GM12878 (cell line): ENCODE measurements at places on chromosomes 12 and 14.

- no peak for DNase-seq
Measured at GRCh38 chr12:116726694-116727093, 11.2 kb downstream of the SPRING1 start.

GRCh38 chr12:48423171-48423570 is 49.2 kb upstream of the ANP32D start:
- no peak for DNase-seq

GRCh38 chr14:90427848-90428426 is 31.1 kb downstream of the CALM1 start:
- no peak for DNase-seq

GRCh38 chr14:24348186-24348585 is 8.4 kb upstream of the RIPK3 start:
- no peak for DNase-seq

DNA sequence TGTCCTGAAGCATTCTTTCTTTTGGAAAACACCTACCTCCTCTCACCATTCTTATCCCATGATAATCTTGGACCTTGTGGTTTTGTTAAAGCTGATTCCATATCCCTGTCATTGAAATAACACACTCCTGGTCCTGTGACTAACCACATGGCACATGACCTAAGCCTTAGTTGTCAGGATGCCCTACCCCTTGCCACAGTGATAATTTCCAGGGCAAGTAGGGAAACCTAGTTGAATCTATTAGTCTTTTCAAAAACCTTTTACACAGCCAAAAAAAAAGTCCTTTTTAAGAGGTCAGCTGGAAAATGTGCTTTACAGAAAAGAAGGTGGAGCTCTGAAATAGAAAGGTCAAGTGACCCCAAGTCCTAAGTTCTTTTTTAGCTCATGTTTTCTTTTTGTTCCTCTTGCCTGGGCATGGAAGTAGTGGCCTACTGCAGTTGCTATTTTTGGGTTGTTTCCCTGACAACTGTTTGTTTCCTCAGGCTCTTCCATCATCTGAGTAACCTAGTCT is 608.4 kb downstream of the LRFN5 start:
- no peak for DNase-seq

DNA sequence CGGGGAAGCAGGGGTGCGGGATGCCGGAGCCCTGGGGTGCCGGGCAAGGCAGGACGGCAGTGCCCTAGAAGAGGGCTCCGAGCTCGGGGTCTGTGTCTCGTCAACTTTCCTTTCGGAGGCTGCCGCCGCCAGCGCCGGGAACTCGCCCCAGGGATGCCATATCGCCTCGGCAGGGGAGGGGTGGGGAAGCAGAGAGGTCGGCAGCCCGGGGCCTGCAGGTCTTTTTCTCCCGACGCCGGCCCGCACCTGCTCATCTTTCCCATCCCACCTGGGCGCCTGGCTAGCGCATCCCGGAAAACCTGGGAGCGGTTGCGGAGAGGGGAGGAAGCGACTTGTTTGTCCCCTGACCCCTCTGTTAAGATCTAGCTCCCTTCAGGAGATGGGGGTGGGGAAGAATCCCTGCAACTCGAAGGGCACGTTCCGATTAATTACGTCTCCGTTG is 547 bp downstream of the CNTN1 start:
- DNase-seq: no peak

DNA sequence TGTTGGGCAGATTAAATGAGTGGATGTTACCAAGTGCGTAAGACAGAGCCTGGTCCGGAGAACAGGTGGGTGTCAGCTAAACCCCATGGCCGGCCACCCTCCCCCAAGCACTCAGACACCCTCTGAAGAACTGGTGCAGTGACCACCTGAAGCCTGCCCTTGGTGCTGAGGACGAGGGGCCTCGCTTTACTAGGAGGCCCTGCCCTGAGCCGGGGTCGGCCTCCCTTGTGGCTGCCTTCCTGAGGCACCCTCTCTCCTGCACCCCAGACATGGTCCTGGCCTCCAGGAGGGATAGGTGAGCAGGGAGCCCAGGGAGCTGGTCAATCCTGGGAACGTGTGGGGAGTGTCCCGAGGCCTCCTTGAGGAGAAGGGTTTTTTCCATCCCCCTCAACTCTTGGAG is 4.9 kb upstream of the KIF26A start:
- no peak for DNase-seq

DNA sequence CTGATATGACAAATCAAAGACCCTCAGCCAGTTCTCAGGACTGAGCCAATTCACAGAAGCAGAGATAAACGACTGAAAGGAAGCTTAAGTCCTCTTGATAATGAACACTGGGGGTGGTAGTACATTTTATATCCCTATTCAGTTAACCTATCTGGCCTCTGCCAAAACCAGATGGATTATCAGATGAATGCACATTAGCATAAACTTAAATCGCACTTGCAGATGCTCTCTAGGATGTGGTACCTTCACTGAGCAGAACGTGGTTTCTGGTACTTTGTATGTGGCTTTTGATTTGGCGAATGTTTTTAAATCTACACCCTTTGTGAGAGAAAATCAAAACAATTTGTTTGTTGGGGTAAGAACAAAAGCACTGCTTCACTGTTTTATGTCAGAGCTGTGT is 21.1 kb upstream of the TAS2R14 start:
- DNase-seq: no peak

GRCh38 chr12:73841963-73842362 is 695.7 kb upstream of the ATXN7L3B start:
- DNase-seq: no peak

DNA sequence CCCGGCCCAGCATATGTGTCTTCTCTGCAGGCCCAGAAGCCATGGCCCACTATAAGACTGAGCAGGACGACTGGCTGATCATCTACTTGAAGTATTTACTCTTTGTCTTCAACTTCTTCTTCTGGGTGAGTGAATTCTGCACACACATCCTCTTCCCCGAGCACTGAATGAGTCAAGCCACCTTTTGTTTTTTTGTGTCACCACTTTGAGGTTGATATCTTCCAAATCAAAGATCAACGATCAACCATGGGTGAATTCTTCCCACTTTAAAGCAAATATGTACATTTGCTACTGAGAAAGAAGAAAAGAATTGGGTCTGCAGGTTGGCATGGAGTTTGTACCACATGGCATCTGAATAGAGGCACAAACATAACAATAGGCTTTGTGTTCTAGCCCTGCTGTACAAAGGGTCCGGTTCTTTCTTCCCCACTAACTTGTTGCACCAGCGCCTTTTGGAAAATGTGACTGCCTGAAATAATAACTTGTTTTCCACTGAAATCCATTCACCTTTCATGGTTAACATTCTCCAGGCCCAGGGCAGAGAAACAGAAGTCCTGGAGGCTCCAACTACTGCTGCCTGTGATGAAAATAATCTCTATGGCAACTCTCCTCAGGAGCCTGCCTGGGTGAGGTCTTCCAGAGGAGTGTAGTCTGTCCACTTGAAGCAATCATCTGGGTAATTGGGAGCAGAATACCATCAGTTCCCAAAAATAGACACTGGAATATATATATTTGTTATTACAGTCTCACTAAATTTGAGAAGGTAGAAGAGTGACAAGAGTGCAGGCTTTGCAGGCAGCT is 27.6 kb downstream of the TSPAN11 start:
- no peak for DNase-seq

- DNase-seq: no peak
Measured at GRCh38 chr14:49640540-49641417, 5.7 kb upstream of the DNAAF2 start.

GRCh38 chr12:3134526-3135135 is 57.5 kb downstream of the TSPAN9 start:
- DNase-seq: no peak

DNA sequence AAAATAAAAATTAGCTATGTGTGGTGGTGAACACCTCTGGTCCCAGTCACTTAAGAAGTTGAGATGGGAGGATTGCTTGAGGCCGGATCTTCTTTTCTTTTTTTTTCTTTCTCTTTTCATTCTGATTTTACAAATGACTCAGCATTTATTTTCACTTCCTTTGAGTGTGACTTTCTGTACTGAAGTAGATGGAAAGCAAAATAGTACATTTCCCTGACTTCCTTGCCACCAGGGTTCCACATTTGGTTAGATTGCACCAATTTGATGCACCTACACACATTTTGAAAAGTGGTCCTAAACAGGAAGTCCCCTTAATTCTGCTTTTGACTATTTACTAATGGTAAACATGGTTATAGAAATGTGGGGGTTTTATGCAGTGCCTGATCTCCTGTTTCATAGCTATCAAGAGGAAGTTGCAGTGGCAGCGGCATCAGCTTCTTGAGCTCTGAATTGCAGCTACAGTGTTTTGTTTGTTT is 13.0 kb upstream of the LEMD3 start:
- peak; percentile 77 for DNase-seq

- DNase-seq: no peak
Measured at GRCh38 chr14:36591482-36591881, 9.1 kb upstream of the NKX2-8 start.

GRCh38 chr14:36755756-36756155 is 94.1 kb downstream of the PAX9 start:
- DNase-seq: no peak
